H9 (cell line): ENCODE measurements at places on chromosomes 4 and X. TPM values are rescaled to one million over a fixed set of nuclear protein-coding genes. Genes with fewer than 3 reads are reported as not detected.

RELL1 gene
- total RNA-seq = 10.6 and 10.8 TPM in 2 replicates

ARSJ gene
- total RNA-seq = 0.57 and 1.1 TPM in 2 replicates

IL2RG gene
- not detected in 2 replicates for total RNA-seq

COX7B2 gene
- total RNA-seq = not detected in 2 replicates

MAGEA6 gene
- not detected in 2 replicates for total RNA-seq

TCEAL5 gene
- not detected in 2 replicates for total RNA-seq

DSPP gene
- total RNA-seq = not detected in 2 replicates

FAM9B gene
- not detected in 2 replicates for total RNA-seq

CENPI gene
- total RNA-seq = 19.4 and 20.0 TPM in 2 replicates

RAB40A gene
- not detected in 2 replicates for total RNA-seq

DNA sequence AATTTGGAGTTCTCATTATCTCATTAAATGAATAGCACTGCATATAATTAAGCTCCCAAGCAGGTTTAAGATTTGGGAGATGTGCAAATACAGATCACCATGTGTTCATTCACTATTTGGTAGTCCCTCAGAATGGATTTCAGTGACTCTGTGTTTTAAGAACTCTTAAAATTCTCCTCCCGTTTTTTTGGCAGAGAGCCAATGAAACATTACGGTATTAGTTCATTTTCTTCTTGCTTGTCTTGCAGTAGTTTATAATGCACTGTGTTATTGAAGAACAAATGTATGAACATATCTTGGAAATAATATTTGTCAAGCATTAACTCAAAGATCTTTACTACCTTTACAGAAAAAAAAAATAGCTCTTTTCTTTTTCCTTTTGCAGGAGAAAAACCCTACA, 32.7 kb downstream of the KLF3 start:
- DNase-seq = no peak

DNA sequence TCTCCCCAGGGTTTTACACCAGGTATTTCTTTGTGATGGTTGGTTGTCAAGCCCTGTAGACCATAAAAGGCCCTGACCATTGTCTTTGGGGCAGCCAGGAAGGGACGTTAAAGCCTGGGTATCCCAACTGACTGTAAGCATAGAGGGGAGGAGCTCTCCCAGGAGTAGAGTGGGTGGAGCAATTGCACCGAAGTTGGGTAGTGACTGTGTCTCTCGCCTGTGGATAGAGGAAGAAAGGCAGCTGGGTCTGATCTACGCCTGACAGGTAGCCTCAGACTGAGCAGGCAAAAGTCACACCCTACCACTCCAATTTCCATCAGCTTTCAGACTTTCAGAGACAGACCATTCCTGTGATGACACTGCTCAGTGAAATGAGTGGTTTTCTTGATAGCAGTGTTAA, 123.3 kb downstream of the KLHL8 start:
- DNase-seq = peak; percentile 78

GRCh38 chrX:39504227-39504626, 593.5 kb downstream of the BCOR start:
- no peak for DNase-seq

DNA sequence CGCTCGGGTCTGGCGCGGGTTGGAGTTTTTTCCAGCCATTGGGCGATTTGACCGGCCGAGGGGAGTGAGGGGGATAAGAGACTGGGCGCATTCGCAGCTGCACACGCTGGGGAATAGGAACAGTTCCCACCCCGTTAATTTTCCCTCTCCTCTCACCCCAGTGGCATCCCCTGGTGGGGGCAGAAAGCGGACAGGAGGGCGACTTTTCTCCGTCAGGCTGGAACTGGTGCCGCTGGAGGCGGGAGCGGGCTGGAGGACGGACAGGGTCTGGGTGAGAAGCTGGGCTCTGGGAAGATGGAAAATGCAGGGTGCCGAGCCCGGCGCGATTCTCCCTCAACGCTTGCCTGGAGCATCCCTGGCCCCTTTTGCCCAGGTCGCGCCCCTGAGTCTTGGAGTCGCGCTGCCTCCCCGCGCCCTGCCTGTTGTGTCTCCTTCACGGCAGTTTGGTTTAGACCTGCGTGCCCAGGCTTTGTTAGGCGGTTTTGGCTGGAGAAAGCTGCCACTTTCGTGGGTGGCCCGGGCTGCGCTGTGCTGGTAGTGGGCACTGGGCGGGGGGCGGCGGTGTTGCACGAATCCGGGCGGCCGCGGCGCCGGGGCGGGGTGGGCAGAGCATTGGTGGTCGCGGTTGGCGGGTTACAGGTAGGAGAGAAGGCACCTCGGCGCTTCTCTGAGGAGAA, 2.0 kb downstream of the ADGRL3 start:
- no peak for DNase-seq

DNA sequence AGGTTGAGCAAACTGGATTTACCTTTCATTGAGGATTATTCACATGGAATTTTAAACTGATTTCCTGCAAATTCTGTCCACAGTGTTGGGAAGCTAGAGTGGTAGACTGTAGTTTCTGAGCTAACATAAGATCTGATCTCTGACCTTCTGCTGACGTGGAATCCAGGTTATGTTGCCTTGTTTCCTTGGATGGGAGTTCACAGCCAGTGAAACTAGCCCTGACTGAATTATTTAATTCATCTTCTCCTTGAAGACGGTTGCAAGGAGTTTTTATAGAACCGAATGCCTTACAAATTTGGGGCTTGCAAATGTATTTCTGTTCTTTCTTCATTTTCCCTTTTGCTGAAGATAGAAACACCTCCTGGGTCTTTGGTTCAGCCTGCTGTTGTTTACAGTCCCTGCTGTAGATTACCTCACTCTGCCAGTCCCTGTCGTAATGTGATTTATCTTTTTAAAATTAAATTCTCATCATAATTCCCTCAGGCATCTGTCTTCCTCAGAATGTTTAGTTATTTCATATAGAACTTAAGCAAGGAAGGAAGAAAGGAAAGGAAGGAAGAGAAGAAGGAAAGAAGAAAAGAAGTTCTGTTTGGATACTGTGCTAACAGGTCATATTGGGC, 113.9 kb downstream of the CEP135 start:
- DNase-seq = no peak

GRCh38 chrX:63738696-63739095, 46.3 kb downstream of the ARHGEF9 start:
- DNase-seq = no peak

GRCh38 chr4:39741401-39741800, 43.5 kb downstream of the UBE2K start:
- DNase-seq = no peak

DNA sequence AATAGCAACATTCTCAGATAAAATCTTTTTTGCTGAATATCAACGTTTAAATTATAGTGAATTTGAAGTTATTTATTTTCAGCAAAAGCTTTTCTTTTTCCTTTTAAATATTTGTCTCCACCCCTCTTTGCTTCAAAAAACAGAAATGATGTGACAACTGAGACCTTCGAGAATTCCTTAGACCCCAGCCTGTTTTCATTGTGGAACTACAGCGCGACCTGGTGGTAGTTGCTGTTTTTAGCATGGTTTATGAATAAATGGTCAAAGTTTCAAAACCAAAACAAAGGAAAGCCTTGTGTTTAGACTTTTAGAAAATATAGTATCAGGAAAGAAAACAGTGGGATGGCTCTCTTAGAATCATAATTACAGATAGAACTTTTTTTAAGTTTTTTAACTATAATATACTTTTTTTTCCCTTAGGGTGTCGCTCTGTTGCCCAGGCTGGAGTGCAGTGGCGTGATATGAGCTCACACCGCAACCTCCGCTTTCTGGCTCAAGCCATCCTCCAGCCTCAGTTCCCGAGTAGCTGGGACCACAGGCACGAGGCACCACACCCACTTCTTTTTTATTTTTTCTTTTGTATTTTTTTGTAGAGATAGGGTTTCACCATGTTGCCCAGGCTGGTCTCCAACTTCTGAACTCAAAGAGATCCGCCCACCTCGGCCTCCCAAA, 26.8 kb upstream of the TMEM184C start:
- peak; percentile 51 for DNase-seq

DNA sequence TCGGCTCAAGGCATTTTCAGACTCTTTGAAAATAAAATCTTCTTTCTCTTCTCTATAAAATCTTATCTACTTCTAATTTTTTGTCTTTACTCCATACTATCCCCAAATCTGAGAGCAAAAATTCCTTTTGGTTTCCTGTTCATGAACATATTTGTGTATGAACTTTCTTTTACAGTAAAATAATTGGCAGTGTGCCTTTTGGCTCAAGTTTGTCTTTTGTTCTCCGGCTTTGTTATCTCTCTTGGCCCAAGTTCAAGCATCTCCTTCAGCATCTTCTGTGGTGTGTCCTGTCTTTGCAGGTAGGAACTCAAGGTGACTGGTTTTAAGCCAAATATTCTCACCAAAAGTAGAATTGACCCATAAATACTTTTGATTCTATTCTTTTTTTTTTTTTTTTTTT, 276.6 kb upstream of the FAT1 start:
- no peak for DNase-seq

DNA sequence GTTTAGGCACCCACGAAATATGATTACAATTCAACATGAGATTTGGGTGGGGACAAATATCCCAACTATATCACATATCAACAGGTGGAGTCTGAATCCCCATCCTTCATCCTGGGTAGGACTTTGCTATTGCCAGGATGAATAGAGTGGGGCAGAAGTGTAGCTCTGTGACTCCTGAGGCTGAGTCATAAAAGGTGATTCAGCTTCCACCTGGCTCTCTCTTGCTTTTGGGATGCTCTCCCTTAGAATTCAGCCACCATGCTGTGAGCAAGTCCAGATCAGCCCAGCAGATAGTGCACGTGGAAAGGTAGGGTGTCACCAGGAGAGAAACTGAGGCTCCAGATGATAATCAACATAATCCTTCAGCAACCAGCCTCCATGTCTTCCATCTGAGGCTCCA, 193.8 kb upstream of the BCOR start:
- DNase-seq = no peak

DNA sequence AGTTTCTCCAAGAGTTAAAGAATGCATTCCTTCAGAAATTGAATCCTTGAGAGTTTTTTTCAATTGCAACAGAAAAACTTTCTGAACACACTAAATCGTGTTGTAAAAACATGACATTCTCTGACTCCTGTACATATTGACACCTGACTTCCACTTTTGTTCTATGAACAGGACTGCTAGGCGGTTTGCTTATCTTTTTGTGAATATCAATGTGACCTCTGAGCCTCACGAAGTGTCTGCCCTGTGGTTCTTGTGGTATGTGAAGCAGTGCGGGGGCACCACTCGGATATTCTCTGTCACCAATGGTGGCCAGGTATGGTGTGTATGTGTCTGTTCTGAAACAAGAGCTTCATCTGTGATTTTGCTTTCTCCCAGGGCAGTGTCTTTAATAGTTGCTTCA, 71.9 kb downstream of the MAOA start:
- no peak for DNase-seq

GRCh38 chrX:130916636-130917422, 13.8 kb upstream of the ENOX2 start:
- peak; percentile 45 for DNase-seq

GRCh38 chr4:13903061-13903460, 275.5 kb upstream of the BOD1L1 start:
- DNase-seq = no peak

- DNase-seq = no peak
Measured at GRCh38 chr4:20445933-20446723, 194.4 kb downstream of the SLIT2 start.

DNA sequence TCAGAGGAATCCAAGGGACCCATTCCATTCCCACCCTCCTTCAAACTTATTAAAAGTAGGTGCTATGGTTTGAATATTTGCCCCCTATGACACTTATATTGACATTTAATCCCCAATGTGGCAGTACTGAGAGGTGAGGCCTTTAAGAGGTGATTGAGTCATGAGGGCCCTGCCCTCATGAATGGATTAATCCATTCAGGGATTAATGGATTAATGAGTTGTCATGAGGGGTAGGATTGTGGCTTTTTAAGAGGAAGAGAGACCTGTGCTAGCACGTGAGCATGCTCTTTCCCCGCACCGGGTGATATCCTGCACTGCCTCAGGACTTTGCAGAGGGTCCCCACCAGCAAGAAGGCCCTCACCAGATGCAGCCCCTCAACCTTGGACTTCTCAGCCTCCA, 50.1 kb downstream of the IRF2 start:
- DNase-seq = no peak

DNA sequence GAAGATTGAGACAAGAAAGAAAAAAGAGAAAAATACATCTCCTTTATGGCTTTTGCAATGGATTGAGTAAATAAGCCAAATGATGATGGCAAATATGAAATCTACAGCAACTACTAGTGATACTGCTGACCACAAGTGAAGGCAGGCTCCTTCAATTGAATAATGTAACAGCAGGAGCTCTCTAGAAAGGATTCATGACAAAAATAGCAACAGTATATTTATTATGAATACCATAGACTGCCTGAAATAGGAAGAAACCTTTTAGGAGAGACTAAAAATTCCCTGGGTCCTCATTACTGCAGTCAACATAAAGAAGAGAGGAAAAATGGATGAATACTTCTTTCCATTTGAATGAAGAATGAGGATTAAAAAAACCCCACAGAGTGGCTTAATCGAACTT, 306.8 kb upstream of the ANXA10 start:
- DNase-seq = no peak

DNA sequence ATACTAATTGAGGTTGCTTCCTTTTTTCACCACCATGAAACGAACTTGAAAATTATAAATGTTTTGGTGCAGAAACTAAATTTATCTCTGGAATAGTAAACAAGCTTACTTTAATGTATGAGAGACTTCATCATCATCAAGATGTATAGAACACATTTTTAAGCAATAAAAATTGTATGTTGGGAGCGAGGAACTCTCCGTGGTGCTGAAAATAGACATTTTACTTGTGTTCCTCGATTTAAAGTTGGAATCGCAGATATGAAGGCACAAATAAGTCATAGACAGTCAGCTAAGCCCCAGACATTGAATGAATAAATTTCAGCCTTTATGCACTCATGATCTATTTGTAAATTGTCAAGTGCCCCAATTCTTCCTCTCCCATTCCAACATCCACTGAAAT, 310.7 kb downstream of the STK32B start:
- DNase-seq = no peak
